ENCODE measurements at places on chromosomes 1 and 21.

GRCh38 chr1:93394514-93394913, 48.8 kb downstream of the DR1 start:
- DNase-seq: no peak

DNA sequence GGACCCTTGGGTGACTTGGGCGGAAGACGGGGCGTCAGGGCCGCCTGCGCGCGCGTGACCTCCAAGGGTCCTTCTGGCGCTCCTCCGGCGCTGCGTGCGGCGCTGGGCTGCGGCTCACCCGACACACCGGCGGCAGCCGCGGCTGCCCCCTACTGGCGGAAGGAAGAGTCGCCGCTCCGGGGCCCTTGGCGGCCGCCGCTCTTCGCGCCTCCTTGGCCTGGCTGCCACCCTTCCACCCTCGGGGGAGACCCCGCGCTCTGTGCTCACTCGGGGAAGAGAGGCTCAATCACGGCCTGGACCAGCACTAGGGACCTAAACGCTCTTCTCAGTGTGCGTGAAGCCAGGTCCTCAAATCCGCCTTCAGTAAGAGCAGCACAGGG, 89.7 kb downstream of the DMRTA2 start:
- no peak for DNase-seq

DNA sequence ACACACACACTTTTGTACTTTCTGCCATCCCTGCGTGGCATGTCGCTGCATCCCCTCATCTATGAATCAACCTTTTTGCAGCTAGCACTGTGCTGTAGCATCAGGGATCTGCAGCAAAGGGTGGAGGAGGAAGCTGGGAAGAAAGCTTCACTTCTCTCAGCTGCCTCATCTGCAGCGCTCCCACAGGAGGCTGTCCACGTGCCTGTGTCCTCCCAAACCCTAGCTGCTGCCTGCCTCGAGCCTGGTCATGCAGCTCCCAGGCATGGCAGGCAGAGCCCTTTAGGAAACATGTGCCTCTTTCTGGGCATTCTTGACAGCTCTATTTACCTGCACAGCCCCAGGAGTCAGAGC, 262.1 kb upstream of the SGIP1 start:
- DNase-seq: no peak

DNA sequence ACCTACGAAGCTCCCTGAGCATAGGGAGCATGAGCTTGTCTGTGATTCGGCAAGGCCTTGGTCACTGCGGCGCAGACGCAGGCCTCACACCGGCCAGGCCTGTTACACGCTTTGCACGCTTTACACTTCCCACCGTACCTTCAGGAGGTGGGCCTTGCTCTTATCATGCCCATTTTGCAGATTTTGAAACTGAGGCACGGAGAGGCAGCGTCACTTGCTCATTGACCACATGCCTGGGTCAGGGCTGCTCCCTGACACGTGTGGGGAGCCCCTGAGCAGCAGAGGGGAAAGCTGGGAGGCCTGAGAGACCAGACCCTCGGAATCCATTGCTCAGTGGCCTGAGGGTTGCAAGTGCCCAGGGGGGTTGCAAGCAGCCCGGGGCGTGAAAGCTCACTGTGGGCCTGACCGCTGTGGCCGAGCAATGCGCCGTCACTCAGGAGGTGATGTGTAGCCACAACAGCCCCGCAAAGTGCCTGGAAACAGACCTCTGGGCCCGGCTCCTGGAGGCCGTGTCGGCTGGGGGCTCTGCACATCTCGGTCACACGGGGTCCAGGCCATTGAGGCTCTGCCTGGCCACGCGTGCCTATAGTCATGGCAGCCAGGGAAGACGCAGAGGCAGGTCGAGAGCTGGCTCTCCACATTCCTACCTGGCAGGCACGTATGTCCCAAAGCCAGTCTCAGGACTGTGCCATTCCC, 6.9 kb downstream of the ARHGEF16 start:
- no peak for DNase-seq

DNA sequence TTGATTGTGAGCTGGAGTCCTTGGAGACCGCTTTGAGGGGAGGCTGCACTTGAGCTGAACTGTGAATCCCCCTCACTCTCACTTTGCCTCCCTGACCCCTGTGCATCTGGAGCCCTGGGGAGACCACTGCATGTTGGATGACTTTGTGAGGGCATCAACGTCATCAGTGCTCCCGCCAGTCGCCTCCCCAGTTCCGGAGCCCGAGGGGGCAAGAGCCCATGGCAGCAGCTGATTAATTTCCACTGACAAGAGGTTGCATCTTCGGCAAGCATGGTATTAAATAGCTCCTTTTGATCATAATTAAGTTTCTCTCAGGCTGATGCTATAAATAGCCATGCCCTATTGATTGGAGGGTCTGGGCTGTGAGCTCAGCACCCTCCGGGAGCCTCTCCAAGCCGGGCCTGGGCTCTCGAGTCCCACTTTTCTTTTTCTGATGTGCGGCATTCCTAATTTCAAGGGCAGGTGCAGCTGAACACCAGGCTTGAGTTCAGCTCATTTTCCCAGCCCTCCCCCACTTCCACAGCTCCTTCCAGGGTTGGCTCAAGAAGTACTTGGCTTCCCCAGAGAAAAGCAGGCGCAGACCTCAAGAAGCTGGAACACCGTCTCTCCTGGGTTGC, 33.2 kb downstream of the KCND3 start:
- no peak for DNase-seq

DNA sequence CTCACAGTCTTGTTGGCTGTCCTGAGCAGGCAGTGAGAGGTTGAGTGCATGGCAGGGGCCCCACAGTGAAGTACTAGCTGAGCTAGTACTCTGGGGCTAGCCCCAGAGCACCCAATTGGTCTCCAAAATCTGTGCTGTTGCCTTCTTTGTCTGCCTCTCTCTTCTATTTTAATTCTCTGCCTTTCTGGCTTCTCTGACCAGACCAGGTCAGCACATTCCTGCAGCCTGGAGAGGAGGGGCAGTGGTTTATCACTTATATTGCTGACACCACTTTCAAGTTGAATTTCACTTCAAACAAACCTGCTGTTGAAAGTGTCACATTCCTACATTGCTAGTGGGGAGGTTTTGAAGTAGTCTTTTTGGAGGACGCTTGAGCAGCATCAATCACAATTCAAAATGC, 628.7 kb downstream of the PTPRU start:
- DNase-seq: no peak

All from DMS 273 treated with DMSO at 0.1 percent for 48 hours (cell line).